ENCODE measurements at places on chromosomes 16 and 17. TPM values are rescaled to one million over a fixed set of nuclear protein-coding genes. Genes with fewer than 3 reads are reported as not detected.

The MRPL45 gene
- 45.3 TPM for total RNA-seq

The ADAM11 gene
- total RNA-seq = 1.3 TPM

The SYT17 gene
- total RNA-seq = 3.1 TPM

- H3K4me1 ChIP-seq = no peaks in the 10 kb centered on the region
- no peaks in the 10 kb centered on the region for H3K36me3 ChIP-seq
- H3K4me3 ChIP-seq = no peak overlapping the region
- DNase-seq = no peak
- no peak overlapping the region for H3K27ac ChIP-seq
Measured at GRCh38 chr16:64695684-64696083, 426.2 kb downstream of the CDH11 start.

DNA sequence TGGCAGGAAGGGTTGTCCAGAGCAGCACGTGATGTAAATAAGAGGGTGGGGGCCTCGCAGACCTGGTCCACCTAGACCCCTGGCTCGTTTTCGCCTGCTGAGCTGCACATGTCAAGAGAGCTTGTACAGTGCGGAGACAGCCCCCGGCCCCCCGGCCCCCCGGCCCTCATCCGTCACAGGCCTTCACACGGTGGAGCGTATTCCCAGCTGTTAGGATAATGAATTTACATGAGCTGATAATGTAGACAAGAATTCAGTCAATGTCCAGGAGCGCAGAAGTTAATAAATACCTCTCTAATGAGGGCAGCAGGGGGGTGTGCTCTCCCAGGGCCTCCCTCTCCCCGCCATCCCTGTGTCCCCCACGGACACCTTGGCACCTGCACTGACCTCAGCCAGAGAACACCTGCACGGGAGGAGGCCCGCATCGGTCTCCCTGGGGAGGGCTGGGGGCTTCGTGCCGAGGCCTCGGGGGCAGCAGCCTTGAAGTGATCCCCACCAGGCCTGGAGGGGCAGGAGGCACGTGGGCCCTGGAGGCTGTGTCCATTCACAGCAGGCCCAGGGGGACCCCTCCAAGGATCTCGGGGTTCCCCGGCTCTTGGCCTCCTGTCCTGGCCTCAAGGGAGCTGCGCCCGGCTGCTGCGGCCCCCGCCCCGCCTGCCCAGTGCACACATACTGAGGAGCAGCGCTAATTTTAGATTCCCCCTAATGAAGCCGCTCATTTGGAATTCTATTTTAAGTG, 14.6 kb downstream of the GSE1 start:
- no peak overlapping the region for H3K4me3 ChIP-seq
- H3K27ac ChIP-seq = peak overlapping the region; percentile 87
- H3K4me1 ChIP-seq = peaks cover 74% of the 10 kb centered on the region
- no peaks in the 10 kb centered on the region for H3K36me3 ChIP-seq
- DNase-seq = peak; percentile 79
- H3K27me3 ChIP-seq = no peaks in the 10 kb centered on the region
